G401 (cell line): ENCODE measurements at places on chromosomes 4 and X.

DNA sequence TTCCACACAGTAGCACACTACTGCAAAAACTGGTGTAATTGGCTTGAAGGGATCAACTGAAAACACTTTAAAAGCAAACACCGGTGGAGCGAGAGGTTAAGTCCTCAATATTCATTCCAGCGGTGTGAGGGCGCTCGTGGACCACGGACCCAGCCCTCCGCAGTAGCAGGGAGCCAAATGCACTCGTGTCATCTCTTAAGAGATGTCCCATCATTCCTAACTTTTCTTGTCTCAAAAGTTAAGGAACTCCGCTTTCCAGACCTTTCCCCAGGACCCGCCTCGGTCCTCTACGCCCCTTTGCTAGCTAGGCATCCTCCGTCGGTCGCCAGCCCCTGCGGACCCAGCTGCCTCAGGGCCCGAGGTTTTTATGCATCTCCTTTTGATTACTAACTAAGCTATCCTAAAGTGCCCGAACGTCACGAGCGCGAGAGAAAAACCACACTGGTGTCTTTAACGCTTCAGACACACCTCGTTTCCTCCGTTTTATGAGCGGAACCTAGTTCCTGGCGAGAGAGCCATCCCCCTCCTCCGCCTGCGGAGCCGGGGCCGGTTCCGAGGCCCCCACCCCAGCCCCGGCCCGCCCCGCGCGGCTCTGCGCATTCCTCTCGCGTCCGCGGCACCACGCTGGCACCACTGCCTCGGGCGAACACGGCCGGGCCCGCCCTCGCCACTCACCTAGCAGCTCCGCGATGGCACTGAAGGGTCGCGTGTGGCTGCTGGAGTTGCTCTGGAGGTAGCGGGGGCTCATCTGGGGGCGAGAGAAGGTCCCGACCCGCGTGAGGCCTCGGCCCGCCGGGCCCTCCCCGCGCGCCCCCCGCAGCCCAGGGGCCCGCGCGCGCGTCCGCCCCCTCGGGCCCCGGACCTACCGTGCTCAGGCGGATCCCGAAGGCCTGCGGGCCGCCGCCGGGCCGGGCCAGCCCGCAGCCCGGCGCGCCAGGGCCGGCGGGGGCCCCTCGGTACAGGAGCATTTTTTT is 723 bp downstream of the MORC4 start:
- DNase-seq: peak; percentile 63

DNA sequence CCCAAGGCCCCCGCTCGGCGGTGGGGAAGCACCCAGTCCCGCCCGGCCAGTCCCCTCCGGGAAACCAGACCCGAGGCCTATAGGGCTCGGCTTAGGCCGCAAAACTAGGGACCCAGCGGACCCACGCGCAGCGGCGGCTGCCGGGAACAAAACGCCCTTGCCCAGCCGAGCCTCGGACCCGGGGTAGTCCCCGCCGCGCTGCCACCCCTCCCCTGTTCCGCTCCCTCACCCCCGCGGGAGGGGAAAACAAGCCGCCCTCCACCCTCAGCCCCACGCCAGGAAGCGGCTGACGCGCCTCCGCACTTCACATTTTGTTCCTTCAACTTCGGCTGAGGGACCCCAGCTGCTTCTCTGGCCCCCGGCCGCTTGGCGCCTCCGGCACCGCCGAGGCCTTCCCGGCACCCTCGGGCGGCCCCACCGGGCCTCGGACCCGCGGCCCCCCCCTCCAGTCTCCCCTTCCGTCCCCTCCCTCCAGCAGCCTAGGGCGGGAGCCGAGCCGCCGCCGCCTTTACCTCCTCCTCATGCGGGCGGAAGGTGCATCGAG is 694 bp downstream of the PDS5A start:
- DNase-seq: no peak

DNA sequence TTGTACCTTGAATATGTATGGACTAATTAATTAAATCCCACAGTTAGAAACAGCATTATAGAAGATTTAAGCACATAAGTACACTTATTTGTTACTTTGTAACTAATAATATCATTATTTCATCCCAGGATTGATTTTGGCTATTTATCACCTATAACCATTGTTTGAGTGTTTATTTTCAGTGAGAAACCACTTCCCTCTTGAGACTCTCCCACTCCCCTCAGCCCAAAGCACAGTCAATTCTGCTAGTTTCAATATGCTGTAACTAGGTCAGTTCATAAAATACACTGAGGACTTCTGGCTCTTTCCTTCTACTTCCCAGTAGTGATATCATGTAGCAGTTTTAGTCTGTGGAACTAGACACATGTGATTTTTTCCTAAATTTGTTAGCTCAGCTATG is 16.3 kb downstream of the OFD1 start:
- no peak for DNase-seq

GRCh38 chrX:105189093-105189492 is 31.4 kb downstream of the TEX13A start:
- no peak for DNase-seq

DNA sequence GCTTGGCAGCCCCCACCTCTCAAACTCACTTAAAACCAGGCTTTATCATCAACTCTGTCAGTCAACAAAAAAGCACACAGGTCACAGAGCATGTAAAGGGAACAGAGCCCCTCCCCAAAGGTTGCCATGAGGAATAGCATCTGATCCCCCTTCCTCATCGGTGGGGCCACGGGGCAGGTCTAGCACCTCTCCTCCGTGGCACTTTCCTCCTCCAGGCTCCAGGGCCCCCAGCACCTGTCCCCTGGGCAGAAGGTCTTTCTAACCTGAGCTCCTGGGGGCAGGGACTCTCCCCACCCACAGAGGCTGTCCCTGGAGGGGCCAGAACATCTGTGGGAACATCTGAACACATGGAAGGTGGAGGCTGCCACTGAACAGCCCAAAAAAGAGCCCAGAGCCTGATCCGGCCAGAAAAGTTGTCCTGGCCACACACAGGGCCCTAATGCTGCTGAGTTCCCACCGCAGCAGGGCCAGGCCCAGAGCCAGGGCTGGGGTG is 65.7 kb downstream of the ZFYVE28 start:
- DNase-seq: no peak

DNA sequence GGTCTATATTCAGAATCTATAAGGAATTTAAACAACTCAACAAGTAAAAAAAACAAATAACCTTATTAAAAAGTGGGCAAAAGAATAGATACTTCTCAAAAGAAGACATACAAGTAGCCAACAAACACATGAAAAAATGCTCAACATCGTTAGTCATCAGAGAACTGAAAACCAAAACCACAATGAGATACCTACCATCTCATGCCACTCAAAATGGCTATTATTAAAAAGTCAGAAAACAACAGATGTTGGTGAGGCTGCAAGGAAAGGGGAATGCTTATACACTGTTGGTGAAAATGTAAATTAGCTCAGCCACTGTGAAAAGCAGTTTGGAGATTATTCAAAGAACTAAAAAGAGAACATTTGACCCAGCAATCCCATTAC is 201.6 kb downstream of the QDPR start:
- no peak for DNase-seq

- DNase-seq: peak; percentile 79
These were observed 877 bp downstream of the GPRASP1 start for GRCh38 chrX:102652031-102652688.

DNA sequence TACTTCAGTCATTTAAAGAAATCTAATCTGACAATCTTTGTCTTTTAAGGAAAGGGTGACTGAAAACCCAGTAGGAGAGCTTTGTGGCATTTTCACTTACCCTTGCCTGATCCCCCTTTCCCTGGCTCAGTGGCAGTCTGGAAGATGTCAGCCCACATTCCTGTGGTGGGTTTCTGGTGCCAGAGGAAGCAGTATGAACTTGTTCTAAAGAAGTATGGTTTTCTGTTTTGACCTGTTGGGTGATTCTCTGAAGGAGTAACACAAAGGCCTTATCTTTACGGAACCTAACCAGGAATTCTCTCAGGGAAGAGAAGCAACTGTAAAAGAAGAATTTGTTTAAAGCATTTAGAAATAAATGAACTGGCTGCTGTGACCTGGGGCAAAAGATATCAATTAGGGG is 41.9 kb downstream of the BMP15 start:
- DNase-seq: no peak

DNA sequence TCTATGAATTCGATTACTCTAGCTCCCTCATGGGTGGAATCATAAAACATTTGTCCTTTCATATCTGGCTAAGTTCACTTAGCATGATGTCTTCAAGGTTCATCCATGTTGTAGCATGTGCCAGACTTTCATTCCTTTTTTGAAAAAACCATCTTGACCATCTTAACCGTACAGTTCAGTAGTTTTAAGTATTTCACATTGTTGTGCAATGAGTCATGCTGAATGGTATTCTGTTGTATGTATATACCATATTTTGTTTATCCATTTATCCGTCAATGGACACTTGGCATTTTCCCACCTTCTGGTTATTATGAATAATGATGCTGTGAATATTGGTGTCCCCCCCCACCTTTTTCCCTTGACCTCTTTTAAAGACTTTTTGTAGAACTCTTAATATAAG is 72.4 kb upstream of the TLR2 start:
- DNase-seq: no peak

GRCh38 chrX:150253959-150254620 is 109.0 kb upstream of the MAMLD1 start:
- DNase-seq: no peak

GRCh38 chr4:123418351-123418931 is 21.8 kb downstream of the SPRY1 start:
- peak; percentile 72 for DNase-seq

GRCh38 chrX:97399400-97399799 is 515.7 kb downstream of the RPA4 start:
- DNase-seq: no peak

DNA sequence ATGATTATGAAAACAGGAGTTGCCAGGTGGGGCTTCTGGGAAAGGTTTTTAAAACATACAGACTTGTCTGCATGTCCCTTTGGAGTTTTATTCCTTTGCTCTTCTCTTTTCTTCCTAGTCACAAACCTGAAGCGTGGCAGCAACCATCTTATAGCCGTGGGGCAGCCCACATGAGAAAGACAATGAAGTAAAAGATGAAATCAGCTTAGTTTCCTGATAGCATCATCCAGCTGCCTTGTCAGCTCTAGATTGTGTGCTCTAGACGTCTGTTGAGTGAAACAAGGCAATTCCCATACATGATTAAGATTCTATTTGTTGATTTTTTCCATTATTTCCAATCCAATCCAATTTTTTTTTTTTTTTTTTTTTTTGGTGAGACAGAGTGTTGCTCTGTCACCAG is 68.9 kb downstream of the ELOVL6 start:
- no peak for DNase-seq

- DNase-seq: no peak
These were observed 28.5 kb downstream of the SLC25A4 start for GRCh38 chr4:185171373-185172071.

DNA sequence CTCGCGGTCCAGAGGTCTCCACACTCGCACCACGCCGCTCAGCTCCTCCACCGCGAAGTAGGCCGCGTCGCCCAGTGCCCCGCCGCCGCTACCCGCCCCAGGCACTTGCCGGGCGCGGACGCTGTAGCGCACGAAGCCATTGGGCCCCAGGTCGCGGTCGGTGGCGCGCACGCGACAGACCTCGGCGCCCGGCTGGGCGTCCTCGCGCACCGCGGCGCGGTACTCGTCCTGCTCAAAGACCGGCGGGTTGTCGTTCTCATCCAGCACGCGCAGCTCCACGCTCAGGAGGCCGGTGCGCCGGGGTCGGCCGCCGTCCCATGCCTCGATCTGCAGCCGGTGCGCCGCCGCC is 1.4 kb downstream of the DCHS2 start:
- no peak for DNase-seq

- DNase-seq: peak; percentile 5
These were observed 157.1 kb downstream of the AMELX start for GRCh38 chrX:11450354-11450753.

DNA sequence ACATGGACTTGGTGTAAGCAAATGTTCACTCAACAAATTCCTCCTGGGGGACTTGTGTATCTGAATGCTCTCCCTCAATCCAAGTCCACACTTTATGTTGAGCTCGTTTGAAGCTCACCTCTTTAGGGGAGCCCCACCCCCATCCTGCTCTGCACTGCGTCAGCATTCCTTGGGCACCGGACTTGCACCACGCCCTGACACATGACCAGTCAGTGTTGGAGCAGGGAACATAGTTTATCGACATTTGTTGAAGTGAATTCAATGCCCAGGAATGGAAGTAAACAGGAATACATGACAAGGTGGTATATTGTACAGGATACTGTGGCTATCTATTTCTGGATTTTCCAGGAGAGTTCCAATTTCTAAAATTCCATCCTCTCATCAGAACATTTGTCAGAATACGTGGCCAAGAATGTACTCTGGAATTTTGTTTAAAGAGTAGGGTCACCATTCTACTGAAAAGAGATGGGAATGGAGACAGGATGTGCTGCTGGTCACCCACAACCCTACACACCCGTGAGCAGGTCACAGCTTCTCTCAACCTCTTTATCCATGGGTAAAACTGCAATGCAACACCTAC is 60.0 kb upstream of the LNX1 start:
- no peak for DNase-seq

GRCh38 chr4:88792268-88792781 is 94.7 kb upstream of the NAP1L5 start:
- no peak for DNase-seq

DNA sequence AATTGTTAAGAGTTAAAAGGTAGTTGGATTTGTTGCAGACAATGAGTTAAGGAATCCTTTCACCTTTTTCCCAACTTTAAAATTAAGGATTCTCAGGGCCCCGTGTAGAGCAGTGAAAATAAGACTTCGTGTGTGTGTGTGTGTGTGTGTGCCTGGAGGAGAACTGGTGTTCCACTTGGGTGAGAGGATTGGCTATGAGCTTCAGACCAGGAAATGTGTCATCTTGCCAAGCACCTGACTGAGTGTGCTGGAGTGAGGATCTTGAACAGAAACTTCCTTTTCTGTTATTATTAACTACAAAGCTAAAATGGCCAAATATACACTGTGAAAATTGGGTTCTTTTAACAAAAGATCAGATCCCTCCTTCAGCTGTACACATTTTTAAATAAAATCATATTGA is 113.1 kb upstream of the VCX2 start:
- no peak for DNase-seq
